ENCODE measurements at places on chromosomes 2 and 18.

DNA sequence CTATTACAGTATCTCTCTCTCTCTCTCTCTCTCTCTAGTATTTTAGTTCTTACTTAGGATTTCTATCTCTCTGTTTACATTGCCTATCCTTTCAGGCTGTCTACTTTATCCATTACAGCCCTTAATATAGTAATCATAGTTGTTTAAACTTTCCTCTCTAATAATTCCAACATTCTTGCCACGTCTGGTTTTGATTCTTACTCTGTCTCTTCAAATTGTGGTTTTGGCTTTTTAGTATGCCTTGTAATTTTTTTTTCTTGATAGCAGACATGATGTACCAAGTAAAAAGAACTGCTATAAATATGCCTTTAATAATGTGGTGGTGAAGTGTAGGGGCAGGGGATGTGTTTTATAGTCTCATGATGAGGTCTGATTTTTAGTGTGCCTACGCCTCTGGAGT lies 1809.5 kb upstream of the CELF4 start:
- peak; percentile 44 for DNase-seq

DNA sequence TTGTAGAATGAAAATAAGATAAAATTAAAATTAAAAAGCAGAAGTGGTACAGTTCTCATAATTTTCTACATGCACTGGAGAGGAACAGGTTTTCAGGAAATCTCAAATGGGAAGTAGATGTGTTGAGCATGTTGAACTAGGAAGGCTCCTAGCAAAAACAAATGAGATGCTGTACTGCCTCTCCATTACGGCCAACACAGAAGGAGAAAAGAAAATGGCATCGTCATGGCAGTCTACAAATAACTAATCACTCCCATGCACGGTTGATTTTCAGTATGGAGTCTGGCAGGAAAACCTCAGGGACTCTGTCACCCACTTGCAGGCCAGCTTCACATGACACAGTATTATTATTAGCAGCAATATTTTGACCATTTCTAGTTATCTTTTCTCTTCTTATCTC lies 278.7 kb downstream of the NRXN1 start:
- DNase-seq: no peak

DNA sequence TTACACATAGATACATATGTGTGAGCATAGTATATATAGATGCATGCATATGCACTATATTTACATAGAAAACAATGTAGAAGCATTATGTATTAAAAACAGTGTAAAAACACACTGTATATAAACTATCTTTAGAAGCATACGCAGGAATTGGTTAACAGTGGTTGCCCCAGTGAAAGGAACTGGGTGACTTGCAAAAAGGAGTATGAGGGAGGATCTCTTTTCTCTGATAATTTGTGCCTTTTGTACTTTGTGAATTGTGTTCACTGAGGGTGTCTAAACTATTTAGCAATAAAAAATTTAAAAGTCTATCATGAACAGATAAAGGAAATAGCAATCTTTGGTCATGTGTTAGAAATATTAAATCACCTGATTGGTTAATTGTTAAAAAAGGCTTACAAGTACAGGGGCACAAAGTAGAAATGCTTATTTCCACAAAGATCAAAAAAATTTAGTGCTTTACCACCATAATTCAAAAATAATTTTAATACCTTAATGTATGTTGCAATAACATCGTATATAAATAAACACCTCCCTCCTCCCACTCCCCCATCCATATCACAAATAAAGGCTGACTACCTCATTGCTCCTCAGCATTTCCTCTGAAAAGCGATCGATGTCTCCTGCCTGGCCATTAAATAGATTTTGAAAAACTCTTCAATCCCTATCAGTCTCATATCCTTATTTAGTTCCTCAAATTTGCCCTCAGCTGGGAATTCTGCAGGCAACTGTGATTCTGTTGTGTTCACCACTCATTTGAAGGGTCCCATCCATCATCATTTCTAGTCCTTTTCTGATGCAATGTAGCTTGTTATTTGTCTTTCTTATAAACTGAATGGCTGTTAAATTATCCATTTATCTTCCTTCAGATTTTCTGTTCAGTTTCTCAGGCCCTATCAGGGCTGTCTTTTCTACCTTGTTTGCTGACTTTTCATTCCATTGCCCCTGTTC lies 257.3 kb downstream of the AGPS start:
- no peak for DNase-seq

DNA sequence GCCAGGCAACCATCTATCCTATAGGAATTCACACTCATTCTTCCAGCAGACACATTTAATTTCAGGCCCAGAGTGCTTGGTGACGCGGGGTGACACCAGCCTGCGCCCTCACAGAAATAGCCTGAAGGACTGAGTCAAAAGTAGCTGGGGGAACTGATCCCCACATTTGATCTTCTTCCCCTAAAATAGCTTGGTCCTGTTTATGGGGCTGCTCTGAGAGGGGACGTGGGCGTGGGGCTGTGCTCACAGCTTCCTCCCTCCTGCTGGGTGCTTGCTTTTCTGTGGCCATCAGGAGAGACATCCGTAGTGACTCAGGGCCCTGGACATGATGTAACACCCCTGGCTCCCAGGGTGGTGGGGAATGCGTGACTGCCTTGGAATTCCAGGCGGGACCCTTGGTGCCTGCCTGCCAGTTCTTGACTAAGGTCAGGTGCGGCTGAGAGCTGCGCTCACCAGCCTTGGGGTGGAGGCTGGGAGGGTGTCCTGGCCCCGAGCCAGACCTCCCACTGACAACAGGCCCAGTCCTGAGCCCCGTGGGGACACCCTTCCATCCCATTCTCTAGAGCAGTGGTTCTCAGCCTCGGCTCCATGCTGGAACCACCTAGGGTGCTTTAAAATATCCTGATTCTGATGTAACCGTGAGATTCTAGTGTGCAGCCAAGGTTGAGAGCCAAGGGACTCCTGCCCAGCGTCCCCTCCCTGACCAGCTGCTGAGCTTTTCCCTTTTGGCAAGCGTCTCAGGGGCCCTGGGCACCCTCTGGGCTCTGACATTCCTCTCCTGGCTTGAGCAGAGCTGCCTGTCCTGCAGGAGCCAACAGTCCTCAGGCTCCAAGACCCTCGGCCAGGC lies 47.4 kb upstream of the SMAD7 start:
- DNase-seq: peak; percentile 98

GRCh38 chr2:235366807-235367206 lies 127.0 kb upstream of the AGAP1 start:
- DNase-seq: no peak

- DNase-seq: no peak
These were observed 226.8 kb upstream of the FN1 start for GRCh38 chr2:215662715-215663114.

DNA sequence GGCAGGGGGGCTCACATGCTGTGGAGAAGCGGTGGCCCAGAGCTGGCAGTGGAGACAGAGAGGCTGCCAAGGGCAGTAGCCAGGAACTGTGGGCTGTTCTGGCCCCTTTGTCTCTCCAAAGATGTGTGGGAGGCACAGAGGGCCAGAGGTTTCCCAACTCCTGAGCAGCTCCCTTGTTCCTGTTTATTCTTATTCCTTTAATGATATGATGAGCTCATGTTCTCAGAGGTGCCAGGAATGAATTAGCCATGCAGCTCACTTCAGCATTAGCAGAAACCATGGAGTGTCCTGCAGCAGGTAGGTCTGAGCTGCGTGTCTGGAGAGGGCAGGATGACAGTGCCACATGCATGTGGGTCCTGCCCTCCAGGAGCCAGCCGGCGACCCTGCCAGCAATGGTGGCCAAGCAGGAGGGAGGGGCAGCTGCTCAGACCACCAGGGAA lies 77.9 kb upstream of the FZD7 start:
- DNase-seq: no peak

- DNase-seq: no peak
These were observed 24.6 kb downstream of the ANO7 start for GRCh38 chr2:241213041-241213440.

DNA sequence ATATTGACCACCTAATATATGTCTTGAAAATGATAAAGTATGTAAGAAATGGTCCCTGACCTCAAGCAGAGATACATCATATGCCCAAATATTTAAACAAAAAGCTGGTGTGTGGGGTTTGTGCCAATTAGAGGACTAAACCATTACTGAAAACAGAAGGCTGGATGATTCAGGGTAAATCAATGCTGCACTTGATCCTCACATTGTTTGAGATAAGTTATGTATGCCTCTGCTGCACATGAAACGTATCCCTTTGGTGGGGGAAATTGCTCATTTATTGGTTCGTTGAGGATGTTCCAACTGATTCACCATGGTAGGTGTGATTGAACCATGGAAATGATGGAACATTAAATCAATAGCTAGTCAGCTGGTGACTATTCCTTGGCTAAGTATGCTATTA lies 24.7 kb upstream of the DARS1 start:
- peak; percentile 89 for DNase-seq

DNA sequence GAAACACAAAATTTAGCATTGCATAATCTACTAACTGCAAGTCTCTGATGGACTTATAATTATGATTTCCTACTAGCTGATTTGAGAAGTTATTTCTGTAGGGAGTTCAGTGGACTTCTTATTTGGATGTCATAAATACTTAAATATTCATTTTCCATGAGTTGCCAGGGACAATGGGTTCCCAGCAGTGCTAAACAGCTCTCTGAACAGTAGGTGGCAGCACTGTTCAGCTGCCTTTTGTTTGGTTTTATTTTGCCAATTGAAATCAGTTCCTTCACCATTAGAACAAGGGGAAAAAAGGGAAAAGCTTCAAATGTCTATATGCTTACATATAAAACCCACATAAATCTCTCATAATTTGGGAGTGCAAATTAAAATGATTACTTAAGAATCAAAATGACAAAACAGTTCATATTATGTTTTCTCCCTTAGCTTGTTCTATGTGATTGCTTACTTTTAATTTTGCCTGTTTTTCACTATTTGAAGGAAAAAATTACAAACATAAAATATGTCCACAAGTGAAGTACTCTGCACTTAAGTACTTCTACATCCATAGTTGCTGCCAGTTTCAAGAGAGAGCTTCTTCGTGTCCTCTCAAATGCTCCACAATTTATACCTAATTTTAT lies 898.9 kb downstream of the CPS1 start:
- DNase-seq: peak; percentile 32

DNA sequence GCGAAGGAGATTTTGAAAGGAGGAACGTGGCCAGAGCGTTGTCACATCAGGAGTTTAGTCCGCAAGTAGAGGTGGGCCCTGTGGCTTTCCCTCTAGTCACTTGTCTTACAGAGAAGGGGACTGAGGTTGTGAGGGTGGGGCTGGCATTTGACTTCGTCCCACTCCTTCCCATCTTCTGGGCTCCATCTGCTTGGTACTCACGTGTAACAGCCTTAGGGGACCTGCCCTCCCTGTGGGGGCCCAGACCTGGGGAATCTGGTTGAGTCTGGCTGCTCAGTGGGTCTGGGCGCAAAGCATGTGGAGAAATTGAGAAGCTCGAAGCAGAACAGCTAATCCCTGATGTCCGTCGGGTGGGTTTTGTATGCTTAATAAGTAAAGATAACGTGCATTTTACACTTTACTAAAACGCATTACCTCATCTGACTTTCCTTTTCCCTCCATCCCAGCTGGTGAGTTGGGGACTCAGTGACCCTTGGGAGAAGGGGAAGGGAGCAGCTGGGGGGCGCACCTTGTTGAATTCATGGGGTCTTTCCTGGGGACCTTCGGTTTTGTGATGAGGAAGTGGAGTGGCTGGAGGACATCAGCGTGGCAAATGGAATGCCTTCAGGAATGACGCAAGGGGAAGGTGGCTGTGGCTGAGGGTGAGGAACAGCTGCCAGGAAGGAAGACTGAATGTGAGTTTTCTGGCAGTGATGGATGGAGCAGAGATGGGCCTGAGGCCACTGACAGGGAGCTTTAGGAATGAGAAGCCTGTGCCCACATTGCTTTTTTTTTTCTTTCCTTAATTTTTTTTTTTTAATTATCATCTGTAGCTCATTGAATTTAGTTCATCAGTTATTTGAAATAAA lies 44.8 kb downstream of the ASAP2 start:
- peak; percentile 88 for DNase-seq

GRCh38 chr2:185466915-185467314 lies 271.7 kb upstream of the FSIP2 start:
- no peak for DNase-seq

- peak; percentile 7 for DNase-seq
These were observed 90.3 kb upstream of the BCL2L11 start for GRCh38 chr2:111030260-111030891.

DNA sequence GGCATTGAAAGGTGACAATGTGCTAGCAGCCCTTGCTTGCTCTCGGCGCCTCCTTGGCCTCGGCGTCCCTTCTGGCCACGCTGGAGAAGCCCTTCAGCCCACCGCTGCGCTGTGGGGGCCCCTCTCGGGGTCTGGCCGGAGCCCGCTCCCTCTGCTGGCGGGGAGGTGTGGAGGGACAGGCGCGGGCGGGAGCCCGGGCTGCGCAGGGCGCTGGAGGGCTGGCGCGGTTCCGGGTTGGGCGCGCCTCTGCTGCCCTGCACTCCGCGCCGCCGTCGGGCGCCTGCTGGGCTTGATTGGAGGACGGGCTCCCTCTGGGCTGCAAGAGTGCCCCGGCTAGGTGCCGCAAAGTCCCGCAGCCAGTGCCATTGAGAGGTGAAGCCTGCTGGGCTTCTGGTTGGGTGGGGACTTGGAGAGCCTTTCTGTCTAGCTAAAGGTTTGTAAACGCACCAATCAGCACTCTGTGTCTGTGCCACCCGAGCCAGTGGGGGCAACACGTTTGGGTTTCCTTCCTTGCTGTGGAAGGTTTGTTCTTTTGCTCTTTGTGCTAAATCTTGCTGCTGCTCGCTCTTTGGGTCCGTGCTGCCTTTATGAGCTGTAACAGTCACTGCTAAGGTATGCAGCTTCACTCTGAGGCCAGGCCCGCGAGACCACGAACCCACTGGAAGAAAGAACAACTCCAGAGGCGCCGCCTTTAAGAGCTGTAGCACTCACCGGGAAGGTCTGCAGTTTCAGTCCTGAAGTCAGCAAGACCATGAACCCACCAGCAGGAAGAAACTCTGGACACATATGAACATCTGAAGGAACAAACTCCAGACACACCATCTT lies 14.8 kb upstream of the IMP4 start:
- peak; percentile 82 for DNase-seq

DNA sequence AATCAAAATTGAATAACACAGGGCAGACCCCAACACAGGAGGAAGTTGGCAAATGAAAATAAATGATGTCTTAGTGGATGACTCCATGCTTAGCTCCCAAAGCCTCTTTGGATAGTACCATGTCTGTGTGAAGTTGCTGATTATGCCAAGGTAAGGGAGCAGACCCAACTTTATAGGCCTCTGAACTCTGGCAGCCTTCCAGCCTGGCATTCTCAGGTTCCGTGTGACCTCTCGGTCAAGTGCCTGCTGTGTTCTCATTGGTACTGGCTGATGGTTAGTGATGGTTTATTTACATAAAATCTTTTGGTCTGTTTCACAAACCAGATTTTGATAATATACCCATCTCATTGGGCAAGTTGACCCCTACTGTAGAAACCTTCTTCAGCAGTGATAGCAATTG lies 112.2 kb upstream of the TTC39C start:
- no peak for DNase-seq
